Renal pelvis (tissue), 12 donors: ENCODE measurements at places on chromosomes 4 and X.
A peak's percentile ranks its signal among the peaks of the same experiment; 100 is the strongest.

GRCh38 chr4:4549534-4549933, 7.7 kb upstream of the STX18 start:
- DNase-seq, result no peak

DNA sequence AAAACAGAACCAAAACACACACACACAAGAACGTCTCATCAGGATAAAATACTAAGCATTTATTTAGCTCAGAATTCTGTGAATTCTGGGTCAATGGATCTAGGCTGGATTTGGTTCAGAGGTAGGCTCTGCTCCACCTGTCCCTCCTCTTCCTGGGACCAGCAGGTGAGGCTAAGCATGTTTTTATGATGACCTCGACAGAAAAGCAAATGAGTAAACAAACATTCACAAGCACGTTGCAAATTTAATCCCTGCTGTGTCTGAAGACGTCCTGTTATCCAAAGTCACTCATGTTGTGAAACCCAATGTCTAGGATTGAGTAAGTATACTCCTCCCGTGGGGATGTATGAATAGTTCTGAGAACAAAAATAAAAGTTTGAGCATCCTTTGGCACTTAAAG, 371.4 kb upstream of the TECRL start:
- no peak for DNase-seq

- no peak for DNase-seq
Measured at GRCh38 chrX:153647461-153648357, 706 bp downstream of the DUSP9 start.

GRCh38 chrX:31523884-31524536, 452.2 kb upstream of the FTHL17 start:
- DNase-seq, result no peak

DNA sequence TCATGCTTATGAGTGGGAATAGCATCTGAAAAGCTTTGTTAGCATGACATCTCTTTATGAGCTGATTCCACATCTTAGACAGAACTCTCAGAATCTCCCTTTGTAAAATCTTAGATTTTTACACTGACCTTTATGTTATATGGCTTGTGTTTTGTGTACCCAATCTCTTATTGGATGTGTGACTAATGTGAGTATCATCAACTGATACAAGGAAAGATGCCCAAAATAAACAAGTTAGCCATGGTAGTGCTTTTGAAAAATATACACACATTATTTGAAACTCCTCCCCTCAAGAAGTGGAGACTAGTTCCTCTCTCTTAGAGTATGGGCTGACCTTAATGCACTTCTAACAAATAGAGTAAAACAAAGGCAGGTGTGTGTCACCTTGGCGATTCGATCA, 160.1 kb upstream of the NRK start:
- DNase-seq, result no peak

GRCh38 chrX:64427787-64428186, 32.5 kb upstream of the MTMR8 start:
- DNase-seq, result no peak

DNA sequence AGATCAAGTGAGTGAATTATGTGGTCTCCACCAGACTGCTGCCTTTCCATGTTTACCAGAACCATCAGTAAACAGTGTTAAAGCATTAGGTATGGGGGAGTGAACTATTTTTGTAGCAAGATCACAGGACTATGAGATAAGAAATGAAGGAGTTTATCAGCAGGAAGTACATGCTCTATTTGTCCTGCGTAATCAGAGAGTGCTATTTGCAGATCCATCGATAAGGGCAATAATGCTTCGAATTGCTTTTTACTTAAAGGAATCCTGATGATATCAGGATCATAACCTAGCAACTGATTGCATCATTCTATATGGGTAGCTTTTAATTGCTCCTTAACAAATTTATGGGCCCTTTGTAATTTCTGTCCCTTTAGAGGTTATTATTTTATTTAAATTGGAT, 57.1 kb downstream of the RBM46 start:
- no peak for DNase-seq

DNA sequence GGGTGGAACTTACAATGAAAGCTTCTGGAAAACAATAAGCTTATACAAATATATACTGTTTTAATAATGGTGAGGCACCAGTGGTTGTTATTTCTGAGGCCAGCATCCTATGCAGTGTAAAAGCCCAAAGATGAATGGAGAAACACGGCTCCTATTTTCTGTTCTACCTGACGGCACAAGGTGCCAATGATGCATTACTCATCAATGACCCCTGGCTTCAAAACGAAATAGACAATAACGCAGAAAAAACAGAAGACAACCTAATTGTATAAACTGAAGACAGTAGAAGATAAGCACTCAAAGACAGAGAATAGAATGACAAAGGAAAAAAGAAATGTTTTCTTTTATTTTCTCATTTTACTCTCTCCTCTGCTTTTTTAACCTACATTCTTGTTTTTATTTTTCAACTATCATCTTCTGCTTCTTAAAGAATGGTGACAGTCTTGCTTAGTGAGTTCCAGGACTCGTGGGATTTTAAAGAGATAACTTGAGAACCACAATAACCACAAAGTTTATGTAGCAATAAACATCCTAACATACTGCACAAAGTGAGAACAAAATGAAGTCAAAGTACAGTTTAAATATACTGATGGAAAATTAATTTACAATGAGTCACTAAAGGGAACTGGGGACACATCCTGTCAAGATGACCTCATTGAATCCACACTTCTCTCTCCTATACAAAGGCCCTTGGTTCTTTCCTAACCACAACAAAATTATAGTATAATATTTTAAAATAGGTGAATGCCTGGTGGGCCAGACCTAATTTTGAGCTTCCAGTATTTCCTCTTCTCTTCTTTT, 169.8 kb downstream of the BTC start:
- DNase-seq, result no peak

DNA sequence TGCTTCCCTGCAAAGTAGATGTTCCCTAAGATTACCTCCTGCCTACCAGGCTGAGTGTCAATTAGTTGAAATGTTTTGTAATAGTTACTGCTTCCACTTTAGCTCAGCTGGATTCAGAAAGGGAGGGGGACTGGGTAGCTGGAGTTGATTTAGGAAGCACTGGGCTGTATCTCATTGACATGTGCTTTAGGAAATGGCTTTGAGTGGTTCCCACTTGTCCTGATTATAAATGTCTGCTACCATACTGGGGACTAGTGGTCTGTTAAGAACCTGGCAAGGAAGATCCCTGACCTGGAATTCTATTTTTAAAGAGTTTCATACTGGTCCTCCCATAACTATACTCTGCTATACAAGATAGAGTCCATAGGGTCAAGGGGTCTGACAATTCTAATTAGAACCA, 363.9 kb upstream of the PPP1R2C start:
- no peak for DNase-seq

DNA sequence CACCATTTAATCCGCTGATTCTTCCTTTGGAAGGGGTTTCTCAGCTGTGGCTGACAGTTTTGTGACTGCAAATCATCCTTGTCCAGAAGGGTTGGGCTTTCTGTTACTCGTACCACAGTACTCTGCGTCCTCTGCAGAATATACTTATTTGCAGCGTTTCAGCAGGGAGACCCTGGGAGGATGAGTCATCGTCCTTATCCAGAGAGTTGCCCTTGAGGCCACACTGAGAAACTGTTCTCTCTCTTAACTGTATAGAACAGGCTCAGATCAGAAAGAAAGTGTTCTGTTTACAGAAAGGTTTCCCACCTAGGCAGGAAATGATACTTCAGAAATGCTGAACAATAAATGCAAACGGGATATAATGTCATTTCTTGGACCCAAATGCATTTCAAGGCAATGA, 47.8 kb upstream of the DDX53 start:
- no peak for DNase-seq

GRCh38 chr4:138659812-138660316, 355.7 kb upstream of the NOCT start:
- no peak for DNase-seq

DNA sequence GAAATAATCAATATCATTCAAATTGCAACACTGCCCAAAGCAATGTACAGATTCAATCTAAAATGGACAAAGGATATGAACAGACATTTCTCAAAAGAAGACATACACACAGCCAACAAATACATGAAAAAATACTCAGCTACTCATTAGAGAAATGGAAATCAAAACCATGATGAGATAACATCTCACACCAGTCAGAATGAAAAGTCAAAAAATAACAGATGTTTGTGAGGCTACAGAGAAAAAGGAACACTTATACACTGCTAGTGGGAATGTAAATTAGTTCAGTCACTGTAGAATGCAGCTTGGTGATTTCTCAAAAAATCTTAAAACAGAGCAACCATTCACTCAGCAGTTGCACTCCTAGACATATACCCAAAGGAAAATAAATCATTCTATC, 205.2 kb downstream of the DKK2 start:
- no peak for DNase-seq

DNA sequence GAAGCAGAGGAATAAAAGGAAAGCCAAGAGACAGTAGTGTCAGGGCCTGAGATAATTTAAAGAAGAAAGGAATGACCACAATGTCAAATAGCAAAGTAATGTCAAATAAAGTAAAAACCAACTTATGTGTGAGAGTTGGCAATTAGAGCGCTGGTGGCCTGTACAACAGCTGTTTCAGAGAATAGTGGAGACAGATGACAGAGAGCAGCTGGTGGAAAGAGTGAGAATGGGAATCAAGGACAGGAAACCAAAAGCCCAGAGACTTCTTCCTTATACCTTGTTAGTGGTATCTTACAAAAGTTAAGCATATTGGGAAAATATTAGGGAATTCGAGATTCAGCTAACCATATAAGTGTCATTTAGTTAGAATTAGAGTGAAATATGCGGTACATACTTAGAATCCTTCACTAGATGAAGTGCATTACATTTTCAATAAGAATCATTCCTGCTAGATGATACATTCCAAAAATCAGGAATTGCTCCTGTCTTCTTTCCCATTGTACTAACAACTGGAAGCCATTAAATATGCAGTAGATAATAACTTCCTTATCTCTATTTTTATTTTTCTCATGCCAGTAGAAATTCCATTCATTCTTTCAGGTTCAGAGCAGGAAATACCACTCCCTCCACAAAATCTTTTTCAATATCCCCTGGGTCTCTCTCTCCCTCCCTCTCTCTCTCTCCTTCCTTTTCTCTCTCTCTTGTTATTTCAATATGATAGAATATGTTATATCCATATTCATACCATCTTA, 525.4 kb downstream of the CENPC start:
- peak; percentile 15 for DNase-seq
